Activated T-cell treated with anti-CD3 and anti-CD28 coated beads, Interleukin-2, amount 50 U/mL, for 72 hours (primary cell): ENCODE measurements at places on chromosomes 16 and 17. TPM values are rescaled to one million over a fixed set of nuclear protein-coding genes. Genes with fewer than 3 reads are reported as not detected.

DNA sequence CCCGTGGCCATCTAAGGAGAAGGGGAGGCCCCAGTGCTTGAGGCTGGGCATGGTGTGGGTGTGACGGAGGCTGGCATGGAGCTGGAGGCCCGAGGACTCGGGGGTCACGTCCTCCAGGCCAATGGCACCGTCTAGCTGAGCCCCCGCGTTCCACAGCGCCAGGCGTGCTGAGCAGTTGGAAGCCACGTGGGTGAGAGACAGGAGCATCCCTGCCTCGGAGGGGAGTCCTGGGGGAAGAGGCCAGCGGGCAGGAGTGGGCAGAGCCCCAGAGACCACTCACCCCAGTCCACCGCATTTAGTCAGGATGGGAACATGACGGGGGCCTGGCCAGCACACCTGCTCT is 78.8 kb downstream of the RMI2 start:
- DNase-seq: no peak

The SBK1 gene
- total RNA-seq: 7.0 TPM

DNA sequence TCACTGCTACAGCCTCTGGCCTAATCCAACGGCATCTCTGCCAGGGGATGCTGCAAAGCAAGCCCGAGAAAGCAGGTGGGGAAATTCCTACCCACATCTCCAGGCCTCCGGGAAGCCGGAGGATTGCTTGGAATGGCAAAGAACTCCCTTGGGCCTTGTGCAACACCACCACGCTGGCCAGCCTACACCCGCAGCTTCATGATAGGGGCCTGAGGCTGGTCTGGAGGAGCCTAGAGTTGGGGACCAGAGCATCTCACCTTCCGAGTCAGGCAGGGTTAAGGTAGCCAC is 20.3 kb downstream of the GGA3 start:
- no peak for DNase-seq

The CDH8 gene
- total RNA-seq: not detected

The DRC7 gene
- 0.19 TPM for total RNA-seq

DNA sequence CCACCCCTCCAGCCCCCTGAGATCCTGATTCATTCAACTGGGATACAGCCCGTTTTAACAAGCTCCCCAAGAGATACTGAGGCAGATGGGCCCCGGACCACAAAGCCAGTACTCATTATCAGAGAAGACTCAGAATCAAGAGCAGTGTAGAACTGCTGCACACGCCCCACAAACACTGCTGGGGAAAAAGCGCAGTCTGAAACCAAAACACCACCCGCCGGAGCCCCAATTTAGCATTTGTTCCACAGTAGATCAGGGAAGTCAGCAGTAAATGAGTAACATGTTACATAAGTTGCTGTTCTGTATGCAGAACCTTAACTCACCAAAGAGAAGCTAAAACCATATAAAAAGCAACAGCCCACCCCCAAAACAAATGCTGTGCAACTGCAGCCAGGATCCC is 123.6 kb downstream of the CDYL2 start:
- DNase-seq: no peak

The SCN4A gene
- total RNA-seq: 0.93 TPM

DNA sequence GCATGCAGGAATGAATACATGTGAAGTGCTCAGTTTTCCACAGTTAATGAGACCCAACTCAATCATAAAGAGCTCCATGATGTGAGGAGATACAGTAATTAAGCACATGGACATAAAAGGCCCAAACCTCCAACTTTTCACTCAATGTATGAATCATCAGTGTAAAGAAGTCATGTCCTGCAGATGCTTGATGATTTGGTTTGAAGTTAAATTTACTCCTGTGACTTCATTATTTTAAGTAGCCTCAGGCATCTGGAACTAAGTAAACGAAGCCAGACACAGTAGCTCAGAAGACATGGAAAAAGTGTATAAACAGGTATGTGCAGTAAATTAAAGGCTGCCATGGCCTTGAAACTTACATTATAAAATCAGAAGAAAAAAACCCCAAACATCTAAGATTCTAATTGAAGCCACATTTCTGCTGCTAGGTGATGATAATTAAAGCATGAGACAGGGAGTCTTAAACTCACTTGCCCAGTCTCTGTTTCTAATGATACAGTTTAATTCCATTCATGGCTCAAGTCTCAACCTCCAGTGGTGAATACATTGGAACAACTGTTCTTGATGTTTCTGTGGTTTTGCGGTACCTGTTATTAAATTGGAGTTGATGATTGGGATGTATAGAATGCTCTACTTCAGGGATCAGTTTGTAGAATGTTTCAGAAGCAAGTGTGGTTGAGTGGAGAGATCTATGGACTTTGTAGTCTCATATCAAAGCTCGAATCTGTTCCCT is 28.9 kb upstream of the CCL2 start:
- DNase-seq: no peak

- no peak for DNase-seq
These were observed 18.3 kb upstream of the EFCAB13 start for GRCh38 chr17:47305302-47305923.

DNA sequence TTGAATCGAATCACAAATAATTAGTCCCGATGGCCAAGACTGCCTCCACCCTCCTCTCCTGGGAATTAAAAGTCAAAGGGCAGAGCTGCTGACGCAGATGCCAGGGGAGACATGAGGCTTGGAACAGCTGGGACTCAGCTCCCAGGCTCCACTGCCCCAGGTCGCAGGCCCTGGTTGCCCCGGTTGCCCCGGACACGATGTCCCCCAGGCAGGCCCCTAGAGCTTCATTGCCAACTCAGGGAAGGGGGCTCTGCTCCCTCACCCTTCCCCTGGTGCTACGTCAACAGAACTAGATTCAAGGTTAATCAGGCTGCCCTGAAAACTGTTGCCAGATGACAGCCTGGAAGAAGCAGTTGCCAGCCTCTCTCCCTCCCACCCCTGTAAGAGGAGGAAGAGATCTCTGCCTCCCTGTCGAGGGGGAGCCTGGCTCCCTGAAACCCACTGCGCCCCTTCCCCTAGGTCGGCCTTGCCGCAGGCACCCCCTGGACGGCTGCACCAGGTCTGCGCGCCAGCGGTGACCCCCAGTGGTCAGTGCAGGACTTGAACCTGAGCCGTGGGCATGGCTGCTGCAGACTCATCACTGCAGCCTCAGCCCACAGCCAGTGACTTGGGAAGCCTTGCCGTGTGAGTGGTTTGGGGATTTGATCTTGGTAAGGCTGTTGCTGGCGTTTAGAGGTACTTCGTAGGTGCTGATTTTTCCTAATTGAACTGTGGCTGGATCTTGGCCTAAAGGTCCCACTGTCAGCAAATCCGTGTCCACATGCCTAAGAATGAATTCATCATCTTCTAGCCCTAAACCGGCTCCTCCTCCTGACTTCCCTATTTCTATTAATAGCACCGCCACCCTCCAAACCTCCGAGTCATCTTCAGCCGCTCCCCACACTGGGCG is 84.1 kb upstream of the TOB1 start:
- DNase-seq: peak; percentile 66

GRCh38 chr17:13646411-13646810 is 44.7 kb upstream of the HS3ST3A1 start:
- no peak for DNase-seq

DNA sequence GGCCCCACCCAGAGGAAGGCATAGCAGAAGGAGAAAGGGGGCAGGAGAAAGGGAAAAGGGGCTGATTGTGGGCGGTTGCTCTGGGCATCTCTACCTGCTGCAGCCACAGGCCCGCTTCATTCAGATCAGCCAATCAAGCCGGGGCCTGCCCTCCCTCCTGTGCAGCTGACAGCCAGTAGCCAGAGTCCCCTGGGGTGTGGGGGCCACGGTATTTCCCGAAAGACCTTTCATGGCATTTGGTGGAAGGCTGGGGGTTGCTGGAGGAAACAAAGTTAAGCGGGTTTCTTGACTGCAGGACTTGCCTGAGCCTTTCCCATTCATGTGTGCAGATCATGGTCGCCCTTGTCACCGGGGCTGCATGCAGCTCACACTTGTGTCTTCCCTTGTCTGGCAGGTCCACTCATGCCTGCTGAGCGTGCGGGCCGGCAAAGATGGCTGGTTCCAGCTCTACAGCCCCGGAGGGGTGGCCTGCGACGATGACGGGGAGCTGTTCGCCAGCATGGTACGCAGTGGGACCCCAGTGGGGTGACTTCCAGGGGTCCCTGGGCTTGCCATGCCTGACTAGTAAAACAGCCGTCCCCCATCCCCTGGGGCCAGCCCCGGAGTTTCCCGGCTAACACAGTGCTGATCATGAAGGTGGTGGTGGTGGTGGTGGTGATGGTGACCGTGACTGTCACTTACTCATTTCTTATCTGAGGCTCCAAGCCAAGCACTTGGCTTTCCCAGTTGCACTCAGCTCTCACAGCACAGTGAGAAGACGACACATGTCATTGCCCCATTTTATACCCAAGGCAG is 82.7 kb upstream of the PLCG2 start:
- DNase-seq: no peak

DNA sequence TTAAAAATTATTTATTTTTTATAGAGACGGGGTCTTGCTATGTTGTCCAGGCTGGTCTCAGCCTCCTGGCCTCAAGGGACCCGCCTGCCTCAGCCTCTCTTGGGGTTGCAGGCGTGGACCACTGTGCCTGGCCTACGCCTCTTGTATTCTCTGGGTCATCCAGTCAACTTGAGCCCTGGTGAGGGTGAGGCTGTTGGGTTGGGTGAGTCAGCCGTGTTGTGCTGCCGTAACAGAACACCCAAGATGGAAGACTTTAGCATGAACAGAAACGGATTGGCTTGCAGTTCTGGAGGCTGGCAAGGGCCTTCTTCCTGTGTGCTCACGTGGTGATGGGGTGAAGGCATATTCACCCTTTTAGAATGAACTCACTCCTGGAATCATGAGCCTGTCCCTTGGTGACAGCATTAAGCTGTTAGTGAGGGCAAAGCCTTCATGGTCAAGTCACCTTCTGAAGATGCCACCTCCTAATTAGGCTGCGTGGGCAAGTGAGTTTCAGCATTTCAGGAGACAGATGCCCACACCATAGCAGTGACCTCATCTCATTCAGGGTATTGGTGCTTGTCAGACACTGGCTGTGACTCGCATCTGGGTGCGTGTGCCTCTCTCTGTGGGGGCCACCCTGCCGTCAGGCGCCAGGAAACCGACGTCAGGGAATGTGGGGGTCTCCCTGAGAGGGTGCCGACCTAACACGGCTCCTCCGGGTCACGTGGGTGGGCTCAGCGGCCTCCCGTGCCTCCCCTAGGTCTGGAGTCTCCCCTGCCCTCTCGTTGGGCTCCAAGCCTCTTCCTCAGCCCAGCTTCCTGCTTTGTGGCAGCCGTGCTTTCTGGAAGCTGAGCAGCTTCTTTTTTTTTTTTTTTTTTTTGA is 49.8 kb downstream of the WDR45B start:
- DNase-seq: no peak

DNA sequence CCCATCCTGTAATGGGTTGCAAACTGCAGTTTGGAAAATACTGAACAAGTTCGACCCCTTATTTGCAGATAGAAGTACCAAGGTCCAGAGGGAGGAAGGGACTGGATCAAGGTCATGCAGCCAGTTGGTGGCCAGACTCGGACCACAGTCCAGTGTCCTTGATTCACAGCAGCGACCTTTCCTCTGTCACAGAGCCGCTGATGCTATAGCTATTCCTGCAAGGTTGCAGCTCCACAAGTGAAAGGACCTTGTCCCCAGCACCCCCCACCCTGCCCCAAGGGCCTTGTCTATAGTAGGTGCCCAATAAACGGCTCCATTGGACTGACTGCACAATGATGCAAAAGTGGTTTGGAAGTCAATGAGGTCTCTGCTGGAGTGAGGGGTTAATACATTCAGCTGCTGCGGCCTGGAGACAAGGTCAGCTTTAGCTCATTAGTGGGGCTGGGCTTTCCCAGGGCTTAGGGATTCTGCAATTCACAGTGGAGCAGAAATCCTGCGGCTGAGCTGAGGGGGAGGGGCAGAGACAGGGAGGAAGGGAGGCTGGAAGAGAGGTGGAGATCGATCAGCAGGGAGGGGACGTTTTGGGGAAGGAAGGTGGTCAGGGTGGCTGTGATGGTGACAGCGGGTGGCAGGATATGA is 13.4 kb upstream of the CRHR1 start:
- DNase-seq: no peak

The DOK4 gene
- 12.0 TPM for total RNA-seq

- DNase-seq: peak; percentile 35
These were observed 103.8 kb downstream of the YPEL2 start for GRCh38 chr17:59435238-59435637.

- DNase-seq: no peak
These were observed 14.7 kb upstream of the ZG16 start for GRCh38 chr16:29763326-29763725.

The HSD11B2 gene
- total RNA-seq: 0.53 TPM

- no peak for DNase-seq
These were observed 95.2 kb downstream of the MAF start for GRCh38 chr16:79505344-79505743.

- no peak for DNase-seq
These were observed 21.1 kb upstream of the YPEL2 start for GRCh38 chr17:59310263-59310920.

GRCh38 chr17:45220079-45220478 is 1.6 kb upstream of the FMNL1 start:
- no peak for DNase-seq

DNA sequence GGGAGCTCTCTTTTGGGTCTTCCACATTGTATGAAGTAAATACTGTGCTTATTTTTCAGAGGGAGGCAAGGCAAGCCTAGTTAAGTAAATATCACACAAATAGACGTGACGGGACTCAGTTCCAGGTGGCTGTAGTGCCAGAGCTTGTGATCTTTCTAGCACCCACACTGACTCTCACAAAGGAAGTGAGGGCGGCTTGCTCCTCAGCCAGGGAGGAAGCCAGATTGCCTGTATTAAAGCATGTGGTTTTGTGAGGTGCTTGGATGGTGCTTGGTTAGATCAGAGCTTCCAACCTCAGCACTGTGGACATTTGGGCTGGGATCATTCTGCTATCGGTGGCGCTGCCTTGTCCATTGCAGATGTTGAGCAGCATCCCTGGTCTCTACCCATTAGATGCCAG is 80.1 kb downstream of the VAT1L start:
- peak; percentile 8 for DNase-seq

The ANKFN1 gene
- not detected for total RNA-seq

GRCh38 chr16:4298761-4299522 is 16.9 kb upstream of the GLIS2 start:
- no peak for DNase-seq

DNA sequence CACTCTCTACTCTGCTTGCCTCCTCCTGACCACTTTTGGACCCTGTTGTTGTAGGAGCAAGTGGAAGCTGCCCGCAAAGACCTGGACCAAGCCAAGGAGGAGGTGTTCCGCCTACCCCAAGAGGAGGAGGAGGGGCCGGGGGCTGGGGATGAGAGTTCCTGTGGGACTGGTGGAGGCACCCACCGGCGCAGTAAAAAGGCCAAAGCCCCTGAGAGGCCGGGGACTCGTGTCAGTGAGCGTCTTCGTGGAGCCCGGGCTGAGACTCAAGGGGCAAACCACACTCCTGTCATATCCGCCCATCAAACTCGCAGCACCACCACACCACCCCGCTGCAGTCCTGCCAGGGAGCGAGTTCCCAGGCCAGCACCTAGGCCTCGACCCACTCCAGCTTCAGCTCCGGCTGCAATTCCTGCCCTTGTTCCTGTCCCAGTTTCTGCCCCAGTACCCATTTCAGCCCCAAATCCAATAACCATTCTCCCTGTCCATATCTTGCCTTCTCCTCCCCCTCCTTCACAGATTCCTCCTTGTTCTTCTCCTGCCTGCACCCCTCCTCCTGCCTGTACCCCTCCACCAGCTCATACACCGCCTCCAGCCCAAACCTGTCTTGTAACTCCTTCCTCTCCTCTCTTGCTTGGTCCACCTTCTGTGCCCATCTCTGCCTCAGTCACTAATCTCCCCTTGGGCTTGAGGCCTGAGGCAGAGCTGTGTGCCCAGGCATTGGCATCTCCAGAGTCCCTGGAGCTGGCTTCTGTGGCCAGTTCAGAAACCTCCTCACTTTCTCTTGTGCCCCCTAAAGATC is 11.0 kb upstream of the PHKG2 start:
- DNase-seq: no peak

The CBX2 gene
- 5.6 TPM for total RNA-seq

The NPW gene
- 1.9 TPM for total RNA-seq
